ENCODE measurements at places on chromosomes 7 and 10.

GRCh38 chr7:123538189-123538714, 3.9 kb upstream of the IQUB start:
- no peak for DNase-seq

DNA sequence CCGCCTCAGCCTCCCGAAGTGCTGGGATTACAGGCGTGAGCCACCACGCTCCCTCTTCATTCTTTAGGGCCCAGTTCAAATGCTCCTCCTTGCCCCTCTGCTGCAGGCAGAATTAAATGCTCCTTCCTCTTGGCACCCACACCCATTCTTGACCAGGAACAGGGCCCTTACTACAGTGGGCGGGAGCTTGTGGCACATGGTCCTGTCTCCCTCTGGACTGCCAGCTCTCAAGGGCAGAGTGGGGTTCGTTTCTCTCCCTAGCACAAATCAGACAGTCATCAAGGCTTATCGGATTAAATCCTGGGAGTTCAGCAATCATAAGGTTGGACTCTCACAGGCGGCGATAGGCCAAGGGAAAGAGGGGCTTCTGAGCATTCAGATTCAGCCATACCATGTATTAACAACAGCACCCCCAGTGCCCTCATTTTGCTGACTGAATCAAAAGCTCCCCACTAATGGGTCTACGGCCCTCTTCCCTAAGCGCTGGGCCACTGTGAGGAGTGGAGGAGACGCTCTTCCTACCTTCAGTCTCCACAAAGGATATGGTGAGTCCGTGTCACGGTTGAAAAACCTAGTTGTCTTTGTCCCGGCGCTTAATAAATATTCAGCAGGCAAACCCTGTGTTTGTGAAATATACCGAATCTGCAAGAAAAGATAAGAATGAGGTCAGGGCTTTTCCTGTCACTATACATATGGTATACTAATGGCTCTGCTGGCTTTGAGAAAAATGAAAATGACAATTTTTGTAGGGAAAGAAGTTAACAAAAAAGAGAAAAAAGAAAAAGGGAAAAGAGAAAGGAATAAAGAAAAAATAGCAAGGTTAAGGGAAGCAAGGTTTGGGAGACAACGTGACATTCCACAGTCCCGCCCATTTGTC, 107.4 kb downstream of the CLEC2L start:
- no peak for DNase-seq

- no peak for DNase-seq
Observed at GRCh38 chr7:148697256-148698006, 1.3 kb upstream of the CUL1 start.

DNA sequence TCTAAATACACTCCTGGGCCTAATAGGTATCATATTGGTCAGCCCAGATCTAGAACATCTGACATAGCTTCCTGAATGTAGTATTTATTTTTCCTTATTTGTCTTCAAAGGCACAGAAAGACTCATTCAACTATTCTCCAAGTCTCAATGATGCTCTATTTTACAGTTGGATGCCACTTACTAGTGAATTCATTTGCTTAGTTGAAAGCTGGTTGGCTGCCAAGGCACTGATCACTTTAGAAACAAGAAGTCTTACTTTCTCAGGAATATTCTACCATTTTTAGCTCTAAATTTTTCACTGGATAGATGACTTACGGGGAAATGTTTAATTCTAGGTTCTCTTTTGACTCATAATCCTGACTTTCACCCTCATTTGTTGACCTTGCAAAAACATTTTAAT, 863.4 kb downstream of the SORCS1 start:
- no peak for DNase-seq

- no peak for DNase-seq
Observed at GRCh38 chr10:51879238-51879637, 179.8 kb upstream of the CSTF2T start.

GRCh38 chr7:2803342-2803692, 40.8 kb downstream of the GNA12 start:
- DNase-seq, result no peak

DNA sequence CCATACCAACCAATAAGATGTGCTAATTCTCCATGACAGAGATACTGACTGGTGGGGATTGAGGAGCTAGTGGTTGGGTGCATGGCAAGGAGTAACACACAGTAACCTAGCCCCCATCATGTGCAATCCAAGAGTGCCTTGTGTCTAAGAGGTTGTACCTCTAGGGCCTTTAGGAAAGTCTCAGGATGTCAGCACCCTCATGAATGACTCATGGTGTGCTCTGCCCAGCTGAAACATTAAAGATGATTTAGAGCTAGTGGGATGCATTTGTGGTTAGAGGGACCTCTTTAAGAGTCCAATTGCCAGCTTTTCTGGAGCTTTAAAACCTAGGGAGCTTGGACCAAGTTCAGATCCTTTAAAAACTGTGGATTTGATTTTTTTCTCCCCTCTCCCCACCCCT, 181.1 kb downstream of the HERPUD2 start:
- DNase-seq, result no peak

DNA sequence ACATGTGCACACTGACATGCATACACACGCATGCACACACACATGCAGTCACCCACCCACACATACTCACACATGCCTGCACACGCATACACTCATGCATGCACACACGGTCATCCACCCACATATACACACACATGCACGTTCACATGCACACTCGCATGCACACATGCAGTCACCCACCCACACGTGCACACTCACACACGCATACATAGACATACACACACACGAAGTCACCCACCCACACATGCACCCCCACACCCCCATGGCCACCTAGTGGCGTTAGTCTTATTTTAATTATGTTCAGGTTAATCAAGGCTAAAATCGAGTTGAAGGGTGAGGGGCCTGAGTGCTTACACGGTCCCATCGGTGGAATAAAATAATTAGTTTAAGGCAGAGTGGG, 96.8 kb downstream of the DNAJB6 start:
- no peak for DNase-seq

DNA sequence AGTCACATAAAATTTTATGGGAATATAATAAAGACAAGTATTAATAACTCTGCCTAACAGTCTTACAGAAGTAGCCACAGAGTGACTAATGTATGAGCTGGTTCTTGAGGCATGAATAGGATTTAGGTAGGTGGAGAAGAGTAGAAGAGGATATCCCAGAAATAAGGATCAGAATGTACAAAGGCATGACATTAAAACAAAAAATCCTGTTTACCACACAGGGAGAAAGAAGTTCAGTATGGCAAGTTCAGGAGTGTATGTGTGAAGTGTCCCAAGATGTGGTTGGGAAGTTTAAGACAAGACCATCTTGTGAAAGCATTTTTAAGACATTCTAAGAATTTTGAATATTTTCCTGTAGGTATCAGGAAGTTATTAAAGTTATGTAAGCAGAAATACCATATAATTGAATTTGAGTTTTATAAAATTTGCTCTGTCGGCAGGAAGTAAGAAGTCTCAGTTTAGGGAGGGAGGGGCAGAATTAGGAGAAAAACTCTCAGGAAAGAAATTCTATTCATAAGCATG, 64.7 kb upstream of the CAV2 start:
- no peak for DNase-seq

DNA sequence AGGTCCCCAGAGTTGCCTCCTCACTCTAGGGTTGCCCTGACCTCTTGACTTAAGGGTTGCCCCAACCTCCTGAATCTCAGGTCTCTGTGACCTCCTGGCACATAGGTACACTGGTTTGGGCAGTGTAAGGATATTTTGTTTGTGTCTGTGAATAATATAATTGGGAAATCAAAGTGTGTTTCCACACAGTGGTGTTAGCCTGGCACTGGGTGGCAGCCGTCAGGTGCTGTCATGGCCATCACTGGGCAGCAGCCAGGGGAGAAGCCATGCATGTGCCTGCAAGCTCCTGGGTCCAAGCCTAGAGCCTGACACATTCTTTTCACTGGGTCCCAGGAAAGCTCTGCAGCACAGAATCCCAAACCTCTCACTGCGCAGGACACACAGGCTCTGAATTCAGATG, 3.6 kb upstream of the CCDC201 start:
- DNase-seq, result no peak

DNA sequence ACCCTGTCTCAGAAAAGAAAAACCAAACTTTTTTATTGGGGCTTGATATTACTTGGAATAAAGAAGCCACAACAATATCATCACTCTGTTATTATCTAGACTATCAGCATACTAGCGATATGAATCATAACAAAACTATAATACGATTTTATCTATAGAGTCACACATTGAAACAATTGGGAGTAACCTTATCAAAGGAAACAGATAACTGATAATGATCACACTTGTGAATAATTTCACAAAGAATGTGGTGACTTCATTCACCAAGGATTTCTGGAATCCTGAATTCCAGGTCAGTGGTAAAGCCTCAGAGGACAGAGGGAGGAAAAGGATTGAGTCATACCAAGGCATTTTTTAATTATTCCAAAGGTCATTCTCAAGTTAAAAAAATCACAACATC, 32.1 kb upstream of the NMT2 start:
- no peak for DNase-seq

GRCh38 chr7:132869166-132869861, 212.6 kb downstream of the CHCHD3 start:
- DNase-seq, result no peak

- no peak for DNase-seq
Observed at GRCh38 chr10:129864601-129865126, 99.4 kb downstream of the EBF3 start.

DNA sequence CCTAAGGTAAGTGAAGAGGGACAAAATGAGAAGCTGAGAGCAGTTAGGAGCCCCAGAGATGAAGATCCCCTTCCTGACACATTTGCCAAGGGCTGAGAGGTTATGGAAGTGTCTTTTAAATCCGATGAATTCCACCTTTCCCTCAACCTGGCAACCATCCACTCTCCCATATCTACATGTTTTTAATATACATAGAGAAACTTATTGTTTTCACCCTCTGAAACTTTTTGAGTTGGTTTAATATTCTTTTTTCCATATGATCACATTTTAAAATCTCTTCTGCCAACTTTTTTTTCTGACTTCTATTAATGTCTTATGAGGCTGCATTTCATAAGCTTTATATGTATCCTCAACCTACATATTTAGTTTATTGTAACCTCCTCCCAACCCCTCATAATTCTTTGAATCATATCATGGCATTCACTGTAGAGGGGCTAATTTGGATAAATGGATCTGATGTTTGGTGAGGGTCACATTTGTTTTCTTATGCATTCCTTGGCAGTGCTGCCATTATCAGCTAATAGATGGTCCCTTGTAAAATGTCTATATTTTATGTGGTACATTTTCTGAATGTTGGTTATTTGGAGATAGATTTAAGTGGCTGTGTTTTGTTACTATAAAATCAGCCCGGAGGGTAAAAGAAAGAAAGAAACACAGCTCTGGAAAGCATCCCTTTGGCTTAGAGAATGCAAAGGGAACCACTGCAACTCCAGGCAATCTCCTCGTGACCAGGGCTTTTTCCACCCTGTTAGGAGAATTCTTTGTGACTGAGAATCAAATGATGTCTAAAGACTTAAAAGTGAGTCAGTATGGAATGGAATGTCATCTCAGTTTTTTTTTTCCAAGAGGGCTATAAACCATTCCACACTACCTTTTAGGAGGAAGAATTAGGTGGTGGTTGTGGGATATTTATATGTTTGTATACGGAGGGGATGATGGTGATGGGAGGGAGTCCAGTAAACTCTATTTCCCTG, 334.4 kb downstream of the SUGCT start:
- no peak for DNase-seq

- no peak for DNase-seq
Observed at GRCh38 chr7:74483402-74484336, 30.0 kb downstream of the GTF2IRD1 start.

- DNase-seq, result no peak
Observed at GRCh38 chr7:41731493-41732435, 28.9 kb upstream of the INHBA start.

GRCh38 chr7:38744746-38745145, 113.6 kb upstream of the AMPH start:
- DNase-seq, result no peak

- no peak for DNase-seq
Observed at GRCh38 chr10:4918236-4918635, 45.0 kb upstream of the AKR1C1 start.

- DNase-seq, result no peak
Observed at GRCh38 chr10:775245-776075, 86.0 kb upstream of the DIP2C start.

DNA sequence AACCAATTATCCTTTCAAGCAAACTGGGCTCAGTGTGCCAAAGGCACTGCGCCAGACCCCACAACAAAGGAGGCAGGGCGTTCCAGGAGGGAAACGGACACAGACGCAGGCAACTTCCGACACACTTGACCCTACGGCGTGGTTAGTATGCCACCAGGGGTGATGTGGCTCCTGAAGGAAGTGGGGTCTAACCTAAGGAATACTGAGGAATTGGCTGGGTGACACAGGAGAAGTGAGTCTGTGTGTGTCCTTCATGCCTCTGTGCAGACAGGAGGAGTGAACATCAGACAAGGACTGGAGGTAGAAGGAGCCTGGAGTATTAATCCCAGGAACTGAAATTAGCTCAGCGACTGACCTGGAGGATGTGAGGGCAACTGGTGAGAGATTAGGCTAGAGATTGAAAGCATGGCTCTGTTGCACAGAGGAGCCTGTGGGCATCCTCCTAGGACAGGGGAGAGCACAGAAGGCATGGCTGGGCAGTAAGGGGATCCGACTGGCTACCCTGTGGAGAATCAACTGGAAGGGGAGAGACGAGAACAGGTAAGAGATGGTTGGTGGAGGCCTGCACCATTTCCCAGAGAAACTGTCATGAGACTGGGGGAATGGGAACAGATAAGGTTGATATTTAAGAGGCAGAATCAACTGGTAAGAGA, 27.8 kb downstream of the GSDME start:
- no peak for DNase-seq

- no peak for DNase-seq
Observed at GRCh38 chr7:18597754-18598153, 102.2 kb downstream of the HDAC9 start.

DNA sequence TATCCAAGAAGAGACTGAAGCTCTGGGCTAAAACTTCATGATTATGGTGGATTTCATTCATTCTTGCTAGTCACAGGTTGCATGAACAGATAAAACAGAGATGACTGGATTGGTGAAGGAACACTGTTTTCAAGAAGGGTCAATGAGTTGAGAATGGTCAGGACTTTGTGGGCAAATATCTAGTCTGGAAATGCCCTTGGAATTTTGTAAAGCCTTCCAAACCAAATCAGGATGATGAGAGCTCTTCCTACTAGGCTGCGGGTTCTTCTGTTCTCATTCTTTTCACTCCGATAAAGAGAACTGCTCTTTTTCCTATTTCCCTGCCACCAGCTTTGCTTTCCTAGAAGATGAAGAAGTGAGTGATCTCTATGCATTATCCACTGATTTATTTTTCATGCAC, 171.4 kb downstream of the ARID5B start:
- DNase-seq, result no peak

- peak; percentile 31 for DNase-seq
Observed at GRCh38 chr10:124288928-124289850, 129.5 kb downstream of the OAT start.

GRCh38 chr10:99874341-99875085, 92.1 kb downstream of the ABCC2 start:
- no peak for DNase-seq

- no peak for DNase-seq
Observed at GRCh38 chr7:10472115-10472514, 501.6 kb upstream of the PHF14 start.

GRCh38 chr7:29801929-29802328, 4.4 kb upstream of the WIPF3 start:
- DNase-seq, result no peak

Measured in right forelimb (tissue), 1 donor.